ENCODE measurements at places on chromosomes 2 and 18.

GRCh38 chr18:21903709-21904108, 163.1 kb downstream of the MIB1 start:
- no peak for DNase-seq

DNA sequence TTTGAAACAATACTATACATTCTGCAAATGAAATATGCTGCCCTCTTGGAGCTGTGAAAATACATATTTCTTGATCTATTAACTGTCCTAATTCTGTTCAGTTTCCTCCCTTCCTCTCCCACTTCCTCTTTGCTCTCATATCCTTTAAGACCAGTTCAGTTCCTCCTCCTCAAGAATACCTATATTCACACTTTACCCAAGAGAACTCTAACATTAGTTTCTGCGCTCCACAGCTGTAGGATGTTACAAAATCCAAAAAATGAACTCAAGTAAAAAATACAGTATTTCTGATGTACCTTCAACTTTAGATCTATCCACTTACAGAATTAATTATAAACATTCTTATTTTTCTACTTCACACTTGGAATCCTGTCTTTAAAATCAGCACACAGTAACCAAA, 5.4 kb downstream of the ITSN2 start:
- DNase-seq = no peak

- DNase-seq = no peak
Observed at GRCh38 chr2:173555833-173556232, 201.2 kb downstream of the CDCA7 start.

GRCh38 chr2:168217920-168218319, 29.5 kb downstream of the STK39 start:
- no peak for DNase-seq
